Effector memory CD4-positive, alpha-beta T cell (primary cell): ENCODE measurements at places on chromosomes 3 and 15.

GRCh38 chr3:113266738-113267137, 55.4 kb downstream of the BOC start:
- no peak overlapping the region for H3K27ac ChIP-seq
- H3K4me3 ChIP-seq = no peak overlapping the region
- no peak for DNase-seq
- no peaks in the 10 kb centered on the region for H3K27me3 ChIP-seq
- H3K4me1 ChIP-seq = no peaks in the 10 kb centered on the region

GRCh38 chr3:73108750-73109149, 47.3 kb downstream of the EBLN2 start:
- H3K36me3 ChIP-seq = no peaks in the 10 kb centered on the region
- no peak overlapping the region for H3K4me3 ChIP-seq
- no peaks in the 10 kb centered on the region for H3K4me1 ChIP-seq
- no peak overlapping the region for H3K27ac ChIP-seq
- no peaks in the 10 kb centered on the region for H3K27me3 ChIP-seq
- DNase-seq = no peak

DNA sequence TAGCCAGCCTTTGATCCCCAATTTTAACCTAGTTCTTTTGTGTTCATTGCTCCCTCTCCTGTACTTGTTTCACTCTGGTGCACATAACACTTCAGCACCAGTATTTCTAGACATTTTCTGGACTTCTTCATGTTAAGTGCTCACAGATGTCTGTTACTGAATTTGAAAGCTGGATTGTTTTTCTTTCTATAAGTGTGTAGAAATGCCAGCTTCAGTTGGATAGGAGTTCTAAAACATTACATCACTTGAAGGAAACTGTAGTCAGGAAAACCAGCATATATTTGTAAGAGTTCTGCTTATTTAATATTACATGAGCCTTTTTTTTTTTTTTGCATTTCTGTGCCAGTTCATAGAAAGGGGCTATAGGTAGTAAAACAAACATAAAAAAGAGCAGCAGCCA, 21.6 kb downstream of the QTRT2 start:
- no peak overlapping the region for H3K27ac ChIP-seq
- no peaks in the 10 kb centered on the region for H3K27me3 ChIP-seq
- DNase-seq = no peak
- H3K4me3 ChIP-seq = no peak overlapping the region
- H3K36me3 ChIP-seq = peaks cover 68% of the 10 kb centered on the region

DNA sequence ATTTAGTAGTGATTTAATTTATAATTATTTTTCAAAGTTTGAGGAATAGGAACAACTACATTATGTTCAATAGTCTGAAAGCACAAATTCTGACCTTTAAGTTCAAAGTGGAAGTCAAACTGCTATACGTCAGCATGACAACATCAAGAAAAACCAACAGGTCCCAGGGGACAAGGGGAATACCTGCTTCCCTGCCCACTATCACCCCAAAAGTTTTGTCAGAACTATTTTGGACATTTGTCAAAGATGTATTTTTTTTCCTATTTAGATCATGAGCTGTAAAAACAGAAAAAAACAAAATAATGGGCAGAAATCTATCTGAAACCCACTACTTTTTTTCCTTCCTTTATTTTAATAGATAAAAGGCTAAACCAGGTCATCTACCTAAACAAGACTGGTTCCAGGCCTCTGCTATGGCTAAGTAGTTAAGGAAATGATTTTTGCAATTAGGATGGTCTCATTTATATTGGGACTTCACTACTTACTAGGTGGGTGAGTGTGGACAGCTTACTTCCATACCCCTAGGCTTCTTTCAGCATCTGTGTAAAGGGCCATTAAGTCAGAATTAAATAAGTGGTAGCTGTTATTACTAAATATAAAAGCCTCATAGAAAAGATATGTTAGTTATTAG, 746.3 kb downstream of the FHIT start:
- no peak overlapping the region for H3K4me3 ChIP-seq

DNA sequence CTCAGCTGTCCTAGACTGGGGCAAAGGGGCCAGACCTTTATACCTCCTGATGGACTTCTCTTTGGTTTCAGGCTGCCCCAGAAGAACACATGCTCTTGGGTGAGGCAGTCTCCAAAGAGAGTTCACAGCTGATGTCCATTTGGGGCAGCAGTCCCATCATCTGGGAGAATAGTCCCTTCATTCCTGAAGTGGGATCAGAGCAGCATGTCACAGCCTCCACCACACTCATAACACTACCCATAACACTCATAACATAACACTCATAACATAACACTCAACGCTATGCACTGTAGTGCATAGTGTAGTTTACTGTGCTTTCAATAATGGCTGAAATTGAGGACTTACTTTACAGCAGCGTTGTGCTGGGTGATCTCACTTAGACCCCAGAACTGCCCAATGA, 36.7 kb upstream of the PLCL2 start:
- no peak overlapping the region for H3K27ac ChIP-seq
- H3K4me1 ChIP-seq = peaks cover 45% of the 10 kb centered on the region
- H3K27me3 ChIP-seq = no peaks in the 10 kb centered on the region
- no peak overlapping the region for H3K4me3 ChIP-seq
- H3K36me3 ChIP-seq = no peaks in the 10 kb centered on the region

GRCh38 chr3:13515786-13516759, 32.9 kb upstream of the FBLN2 start:
- no peak overlapping the region for H3K27ac ChIP-seq
- H3K27me3 ChIP-seq = no peaks in the 10 kb centered on the region
- H3K4me1 ChIP-seq = no peaks in the 10 kb centered on the region
- no peaks in the 10 kb centered on the region for H3K36me3 ChIP-seq
- no peak overlapping the region for H3K4me3 ChIP-seq

- H3K36me3 ChIP-seq = no peaks in the 10 kb centered on the region
- no peak overlapping the region for H3K4me3 ChIP-seq
- no peak overlapping the region for H3K27ac ChIP-seq
- DNase-seq = no peak
- H3K27me3 ChIP-seq = no peaks in the 10 kb centered on the region
- H3K4me1 ChIP-seq = no peaks in the 10 kb centered on the region
Measured at GRCh38 chr3:152499791-152500385, 231.2 kb downstream of the MBNL1 start.

- H3K4me3 ChIP-seq = no peak overlapping the region
- no peak overlapping the region for H3K27ac ChIP-seq
- no peaks in the 10 kb centered on the region for H3K36me3 ChIP-seq
- DNase-seq = no peak
- H3K27me3 ChIP-seq = no peaks in the 10 kb centered on the region
Measured at GRCh38 chr3:170324962-170325361, 32.6 kb upstream of the SKIL start.

DNA sequence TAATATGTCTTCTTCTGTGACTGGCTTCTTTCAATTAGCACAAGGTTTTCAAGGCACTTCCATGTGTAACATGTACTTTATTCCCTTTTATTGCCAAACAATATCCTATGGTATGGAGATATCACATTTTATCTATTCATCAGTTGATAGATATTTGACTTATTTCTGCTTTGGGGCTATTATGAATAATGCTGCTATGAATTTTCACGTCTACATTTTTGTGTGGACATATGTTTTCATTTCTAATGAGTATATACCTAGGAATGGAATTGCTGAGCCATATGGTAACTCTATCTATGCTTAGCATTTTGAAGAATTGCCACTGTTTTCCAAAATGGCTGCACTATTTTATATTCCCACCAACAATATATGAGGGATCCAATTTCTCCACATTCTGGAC, 3.6 kb upstream of the AGTR1 start:
- H3K27me3 ChIP-seq = no peaks in the 10 kb centered on the region
- H3K4me3 ChIP-seq = no peak overlapping the region
- no peaks in the 10 kb centered on the region for H3K4me1 ChIP-seq
- H3K27ac ChIP-seq = no peak overlapping the region
- no peaks in the 10 kb centered on the region for H3K36me3 ChIP-seq

- H3K27me3 ChIP-seq = peaks cover 2% of the 10 kb centered on the region
- H3K36me3 ChIP-seq = no peaks in the 10 kb centered on the region
- H3K27ac ChIP-seq = no peak overlapping the region
- H3K4me3 ChIP-seq = no peak overlapping the region
Measured at GRCh38 chr3:120475722-120476377, 25.1 kb upstream of the FSTL1 start.

GRCh38 chr15:89837134-89837829, 22.6 kb upstream of the ANPEP start:
- H3K27me3 ChIP-seq = no peaks in the 10 kb centered on the region
- DNase-seq = no peak
- no peak overlapping the region for H3K27ac ChIP-seq
- H3K4me1 ChIP-seq = no peaks in the 10 kb centered on the region
- H3K36me3 ChIP-seq = peaks cover 36% of the 10 kb centered on the region

- H3K4me1 ChIP-seq = no peaks in the 10 kb centered on the region
- H3K4me3 ChIP-seq = no peak overlapping the region
- no peaks in the 10 kb centered on the region for H3K36me3 ChIP-seq
- DNase-seq = no peak
Measured at GRCh38 chr15:63457379-63457778, 47.0 kb upstream of the USP3 start.

DNA sequence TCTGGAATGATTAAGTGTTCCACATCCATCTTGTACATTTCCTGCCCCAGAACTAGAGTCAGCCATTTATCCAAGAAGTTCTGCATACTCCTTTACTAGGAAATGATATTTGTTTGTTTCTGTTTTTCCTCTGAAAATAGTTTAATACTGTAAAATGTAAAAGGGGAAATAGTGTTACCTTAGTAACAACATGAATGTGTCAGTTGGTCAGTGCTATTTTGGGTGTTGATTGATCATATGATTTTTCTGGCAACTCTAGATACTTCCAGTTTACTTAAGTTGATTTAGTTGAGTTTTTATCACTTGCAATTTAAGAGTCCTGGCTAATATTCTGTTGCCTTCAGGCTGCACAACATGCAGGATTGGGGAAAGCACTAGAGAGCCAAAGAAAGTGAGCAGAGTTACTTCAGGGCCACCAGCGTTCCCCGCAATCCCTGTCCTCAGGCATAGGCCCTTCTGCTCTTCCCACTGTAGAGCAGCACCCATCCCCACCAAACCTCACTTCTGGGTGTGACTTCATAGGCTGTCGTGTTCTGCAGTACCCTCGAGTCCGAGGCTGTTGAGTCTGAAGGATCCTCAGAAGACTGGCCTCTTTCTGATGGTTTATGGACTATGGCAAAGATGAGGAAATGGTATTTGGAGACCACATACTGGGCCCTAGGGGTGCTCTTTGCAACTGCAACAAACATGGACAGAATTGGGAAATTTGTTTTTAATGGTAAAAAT, 69.0 kb downstream of the CHD2 start:
- no peak for DNase-seq
- H3K4me3 ChIP-seq = no peak overlapping the region
- H3K36me3 ChIP-seq = peaks cover 82% of the 10 kb centered on the region
- no peaks in the 10 kb centered on the region for H3K27me3 ChIP-seq
- H3K27ac ChIP-seq = no peak overlapping the region
- H3K4me1 ChIP-seq = no peaks in the 10 kb centered on the region

- H3K36me3 ChIP-seq = no peaks in the 10 kb centered on the region
- H3K27me3 ChIP-seq = no peaks in the 10 kb centered on the region
- no peaks in the 10 kb centered on the region for H3K4me1 ChIP-seq
- H3K4me3 ChIP-seq = no peak overlapping the region
Measured at GRCh38 chr3:107579371-107579770, 56.6 kb downstream of the BBX start.
